ENCODE measurements at places on chromosomes 6 and 20.

- DNase-seq, result no peak
Observed at GRCh38 chr6:43405354-43405753, 22.0 kb upstream of the ABCC10 start.

DNA sequence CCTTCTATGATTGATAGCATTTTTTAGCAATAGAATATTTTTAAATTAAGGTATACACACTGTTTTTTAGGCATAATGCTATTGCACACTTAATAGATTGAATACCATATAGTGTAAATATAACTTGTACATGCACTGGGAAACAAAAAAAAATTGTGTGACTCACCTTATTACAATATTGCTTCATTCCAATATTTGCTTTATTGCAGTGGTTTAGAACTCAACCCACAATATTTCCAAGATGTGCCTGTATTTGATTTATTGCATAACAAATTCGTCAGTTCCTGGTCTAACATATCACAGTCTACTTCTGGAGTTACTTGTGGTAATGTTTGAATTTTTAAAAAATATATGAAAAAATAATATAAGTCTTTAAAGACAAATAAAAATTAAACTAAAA lies 41.9 kb upstream of the DEFB112 start:
- no peak for DNase-seq

DNA sequence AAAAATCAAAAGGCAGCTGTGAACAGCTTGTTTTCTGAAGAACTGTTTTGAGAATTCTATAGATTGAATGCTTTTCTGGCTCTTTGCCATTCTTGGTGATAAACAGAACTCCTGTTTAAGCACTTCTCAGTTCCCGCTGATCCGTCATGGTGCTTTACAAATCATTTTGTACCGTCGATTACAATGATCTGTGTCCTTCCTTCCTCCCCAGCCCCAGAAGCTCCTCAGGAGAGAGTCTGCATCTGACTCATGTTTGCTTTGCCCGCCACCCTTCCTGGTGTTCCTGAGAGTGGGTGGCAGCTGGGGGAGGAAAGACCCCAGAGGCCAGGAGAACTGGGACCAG lies 538.6 kb upstream of the MARCKS start:
- DNase-seq, result no peak

DNA sequence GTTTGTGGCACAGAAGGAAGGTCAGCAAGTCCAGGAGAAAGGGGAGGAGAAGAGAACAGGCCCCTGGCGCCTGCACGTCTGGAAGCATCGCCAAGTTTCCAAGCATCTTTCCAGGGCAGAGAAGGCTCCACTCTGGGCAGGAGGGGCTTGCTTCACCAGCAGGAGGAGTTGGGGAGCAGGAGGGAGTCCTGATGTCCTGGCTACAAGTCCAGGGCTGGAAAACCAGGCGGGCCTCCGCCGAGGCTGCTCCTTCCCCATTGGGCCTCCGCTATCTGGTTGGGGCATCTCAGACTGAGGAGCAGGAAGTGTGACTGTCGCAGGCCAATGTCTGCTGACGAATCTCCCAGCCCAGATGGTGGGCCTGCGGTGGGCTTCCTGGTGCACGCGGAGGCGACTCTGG lies 421.9 kb downstream of the PREX1 start:
- DNase-seq, result no peak

DNA sequence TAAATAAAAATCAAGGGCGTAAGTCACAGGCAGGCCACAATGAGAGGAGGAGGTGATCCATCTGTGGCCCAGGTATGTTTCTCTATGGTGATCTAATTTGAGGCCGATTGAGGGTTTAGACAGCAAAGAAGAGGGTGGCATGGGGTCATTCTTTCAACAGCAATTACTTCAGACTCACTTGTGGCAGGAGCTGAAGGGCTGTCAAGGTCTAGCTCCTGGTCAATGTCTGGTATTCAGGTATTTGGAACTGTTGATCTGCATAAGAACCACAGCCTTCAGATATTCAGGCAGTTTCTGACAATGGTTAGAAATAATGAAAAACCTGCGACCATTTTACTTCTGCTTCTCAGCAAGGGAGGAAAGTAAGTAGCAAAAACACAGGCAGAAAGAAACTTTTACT lies 259.6 kb downstream of the FOXC1 start:
- DNase-seq, result no peak

- DNase-seq, result no peak
Observed at GRCh38 chr6:25008707-25009392, 73.1 kb upstream of the RIPOR2 start.

GRCh38 chr20:8575114-8575513 lies 443.0 kb downstream of the PLCB1 start:
- no peak for DNase-seq

DNA sequence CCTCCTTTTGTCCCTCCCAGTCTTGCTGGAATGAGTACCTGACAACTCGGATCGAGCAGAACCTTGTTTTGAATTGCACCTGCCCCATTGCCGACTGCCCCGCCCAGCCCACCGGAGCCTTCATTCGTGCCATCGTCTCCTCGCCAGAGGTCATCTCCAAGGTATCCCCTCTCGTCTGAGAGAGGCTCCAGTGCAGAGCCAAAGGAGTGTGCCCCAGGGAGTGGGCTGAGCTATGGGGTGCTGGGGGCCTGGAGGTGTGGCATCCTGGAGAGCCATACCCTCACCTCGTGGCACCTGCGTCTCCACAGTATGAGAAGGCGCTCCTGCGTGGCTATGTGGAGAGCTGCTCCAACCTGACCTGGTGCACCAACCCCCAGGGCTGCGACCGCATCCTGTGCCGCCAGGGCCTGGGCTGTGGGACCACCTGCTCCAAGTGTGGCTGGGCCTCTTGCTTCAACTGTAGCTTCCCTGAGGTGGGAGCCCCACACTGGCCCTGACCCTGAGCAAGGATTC lies 8.8 kb downstream of the DNPH1 start:
- no peak for DNase-seq

GRCh38 chr20:12531626-12532025 lies 477.1 kb upstream of the SPTLC3 start:
- DNase-seq, result no peak

DNA sequence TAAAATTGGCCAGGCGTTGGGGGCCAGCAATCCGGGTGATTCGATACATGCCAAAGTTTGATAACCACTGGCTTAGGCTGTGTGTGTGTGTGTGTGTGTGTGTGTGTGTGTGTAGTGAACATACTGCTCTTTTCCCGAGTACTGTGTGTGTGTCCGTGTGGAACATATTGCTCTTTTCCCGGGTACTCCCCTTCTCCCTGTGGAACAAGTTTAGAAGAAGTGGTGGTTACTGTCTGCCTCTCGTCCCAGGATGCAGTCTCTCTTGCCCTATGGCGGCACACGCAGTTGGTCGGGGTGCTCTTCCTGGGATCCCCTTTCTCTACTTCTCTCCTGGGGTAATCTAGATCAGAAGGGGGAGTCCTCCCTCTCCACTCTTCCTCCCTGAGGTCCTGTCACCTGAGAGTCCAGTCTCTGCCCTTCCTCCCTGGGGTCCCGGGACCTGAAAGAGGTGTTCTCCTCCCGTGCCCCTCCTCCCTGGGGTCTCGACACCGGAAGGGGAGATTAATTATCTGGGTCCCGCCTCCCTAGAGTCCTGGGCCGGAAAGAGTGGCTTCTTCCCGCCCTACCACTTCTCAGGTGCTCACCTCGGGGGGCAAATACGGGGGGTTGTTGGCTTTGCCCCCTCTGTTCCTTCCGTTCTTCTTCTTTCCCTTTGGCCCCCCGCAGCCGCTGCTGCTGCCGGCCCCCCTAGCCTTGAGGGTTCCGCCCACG lies 516 bp downstream of the GTPBP2 start:
- DNase-seq, result peak; percentile 58

GRCh38 chr20:39700528-39700927 lies 738.4 kb downstream of the DHX35 start:
- DNase-seq, result no peak

GRCh38 chr6:9717568-9717967 lies 697.3 kb downstream of the TFAP2A start:
- DNase-seq, result no peak

- no peak for DNase-seq
Observed at GRCh38 chr20:23609486-23610109, 3.9 kb upstream of the CST9 start.

DNA sequence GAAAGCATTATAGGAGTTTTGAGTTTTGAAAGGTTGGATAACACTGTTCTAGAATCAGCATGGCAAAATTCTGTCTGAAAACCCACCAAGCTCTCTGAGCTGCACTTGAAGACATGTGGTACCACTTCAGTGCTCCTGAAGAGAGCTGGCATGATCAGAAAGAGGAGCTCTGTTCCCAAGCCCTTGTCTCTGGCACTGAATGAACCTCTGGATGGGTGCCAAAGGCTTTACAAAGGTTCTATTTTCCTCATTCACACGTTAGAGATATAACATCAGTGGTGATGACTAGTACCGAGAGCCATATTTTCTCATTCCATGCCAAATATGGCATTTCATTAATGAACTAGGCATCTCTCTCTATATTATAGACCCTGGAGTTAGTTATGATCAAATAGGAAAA lies 301.8 kb upstream of the ID4 start:
- no peak for DNase-seq

- peak; percentile 57 for DNase-seq
Observed at GRCh38 chr6:157323966-157324300, 614 bp upstream of the TMEM242 start.

All from LoVo (cell line).